ENCODE measurements at places on chromosomes 6 and 20. TPM values are rescaled to one million over a fixed set of nuclear protein-coding genes. Genes with fewer than 3 reads are reported as not detected.

The ULBP1 gene
- polyA plus RNA-seq: 0.89 TPM

The SPATA25 gene
- 0.77 TPM for polyA plus RNA-seq

The CLPSL2 gene
- not detected for polyA plus RNA-seq

The HRH3 gene
- not detected for polyA plus RNA-seq

The CNR1 gene
- polyA plus RNA-seq: 0.79 TPM

The PRL gene
- not detected for polyA plus RNA-seq

The DEFB124 gene
- not detected for polyA plus RNA-seq

The GPR63 gene
- polyA plus RNA-seq: 0.49 TPM

The PERP gene
- 53.2 TPM for polyA plus RNA-seq

The CGA gene
- not detected for polyA plus RNA-seq

The MYO6 gene
- 10.8 TPM for polyA plus RNA-seq

The FUT9 gene
- not detected for polyA plus RNA-seq

DNA sequence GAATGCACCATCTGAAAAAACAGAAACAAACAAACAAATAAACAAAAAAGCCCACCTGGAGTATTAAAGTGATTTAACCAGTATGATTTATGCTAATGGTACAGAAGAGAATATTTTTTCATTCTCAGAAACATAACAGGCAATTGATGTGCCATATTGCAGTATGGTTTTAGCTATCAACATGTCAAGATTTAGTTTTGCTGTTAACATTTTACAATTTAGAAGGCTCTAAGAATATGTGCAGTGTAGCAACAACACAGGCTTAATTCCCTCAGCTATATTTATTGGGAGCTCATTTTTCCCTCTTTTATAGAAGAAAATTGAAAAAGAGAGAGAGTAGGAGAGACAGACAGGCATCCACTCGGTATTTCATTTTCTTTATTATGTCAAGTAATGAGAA, 1022.7 kb upstream of the CITED2 start:
- DNase-seq: no peak

DNA sequence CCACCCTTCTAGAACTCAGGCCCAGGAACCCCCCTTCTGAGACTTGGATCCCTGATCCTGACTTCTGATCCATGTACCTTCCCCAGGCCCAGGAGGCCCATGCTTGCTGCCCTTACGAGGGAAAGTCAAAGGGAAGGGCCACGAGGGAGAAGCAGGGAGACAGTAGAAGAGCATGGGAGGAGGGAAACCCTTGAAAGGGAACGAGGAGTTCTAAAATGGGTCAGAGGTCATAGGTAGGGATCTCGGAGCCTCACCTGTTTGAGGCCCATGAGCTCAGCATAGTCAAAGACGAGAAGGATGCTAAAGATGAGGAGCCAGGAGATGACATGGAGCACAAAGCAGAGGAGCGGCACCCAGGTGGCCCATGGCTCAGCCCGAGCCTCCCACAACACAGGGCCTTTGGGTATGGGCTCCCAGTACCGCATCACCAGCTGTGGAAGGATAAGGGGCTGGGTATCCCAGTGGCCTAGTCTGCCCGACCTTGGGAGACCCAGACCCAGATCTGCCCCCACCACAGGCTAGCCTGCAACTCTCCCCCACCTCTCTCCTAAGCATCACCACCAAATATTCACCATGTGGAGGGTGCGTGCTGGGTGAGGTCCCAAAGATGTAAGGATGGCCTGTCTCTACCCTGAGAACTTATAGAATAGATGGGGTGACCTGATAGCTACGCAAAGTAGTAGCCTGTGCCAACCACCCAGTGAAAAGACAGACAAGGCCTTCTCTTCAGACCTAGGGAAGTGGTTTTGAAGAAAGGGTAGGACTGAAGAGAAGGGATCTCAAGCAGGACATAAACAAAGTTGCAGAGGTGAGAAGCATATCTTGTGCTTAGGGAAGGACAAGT, 1.5 kb downstream of the NRM start:
- DNase-seq: no peak

DNA sequence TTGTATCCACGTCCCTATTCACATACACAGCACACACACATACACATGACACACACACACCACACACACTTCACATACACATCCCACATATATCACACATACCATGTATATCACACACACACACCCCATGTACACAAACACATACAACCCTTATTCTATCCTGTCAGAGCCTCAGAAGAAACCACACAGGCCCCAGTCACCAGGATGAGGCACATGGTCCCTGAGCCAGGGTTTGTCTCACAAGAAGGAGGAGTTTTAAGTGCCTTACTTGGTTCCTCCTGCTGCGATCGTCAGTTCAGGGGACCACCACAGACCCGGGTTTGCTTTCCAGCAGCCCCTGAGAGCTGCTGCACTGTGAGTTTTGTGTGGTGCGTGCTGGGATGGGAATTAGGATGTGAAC, 23.6 kb downstream of the BFSP1 start:
- DNase-seq: no peak

GRCh38 chr6:104711371-104711770, 148.3 kb downstream of the HACE1 start:
- DNase-seq: peak; percentile 78

DNA sequence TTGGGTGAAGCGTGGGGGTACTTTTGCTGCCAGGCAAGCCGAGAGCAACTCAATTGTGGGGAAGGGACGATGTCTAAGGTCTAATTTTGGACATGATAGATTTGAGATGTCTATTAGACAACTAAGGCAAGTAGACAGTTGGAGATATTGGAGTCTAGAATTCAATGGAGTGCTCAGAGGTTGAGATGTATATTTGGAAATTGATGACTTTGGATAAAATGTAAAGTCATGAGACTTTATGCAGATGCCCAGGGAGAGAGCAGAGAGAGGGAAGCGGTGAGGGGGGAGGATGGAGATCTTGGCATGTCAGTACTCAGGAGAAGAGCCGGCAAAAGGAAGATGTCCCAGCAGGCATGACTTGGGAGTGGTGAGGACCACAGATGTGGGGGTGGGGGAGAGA, 6.9 kb downstream of the MYLK2 start:
- DNase-seq: no peak

- no peak for DNase-seq
Measured at GRCh38 chr6:126945150-126945685, 173.3 kb upstream of the RSPO3 start.

GRCh38 chr6:29709188-29709587, 14.0 kb upstream of the HLA-F start:
- DNase-seq: no peak

DNA sequence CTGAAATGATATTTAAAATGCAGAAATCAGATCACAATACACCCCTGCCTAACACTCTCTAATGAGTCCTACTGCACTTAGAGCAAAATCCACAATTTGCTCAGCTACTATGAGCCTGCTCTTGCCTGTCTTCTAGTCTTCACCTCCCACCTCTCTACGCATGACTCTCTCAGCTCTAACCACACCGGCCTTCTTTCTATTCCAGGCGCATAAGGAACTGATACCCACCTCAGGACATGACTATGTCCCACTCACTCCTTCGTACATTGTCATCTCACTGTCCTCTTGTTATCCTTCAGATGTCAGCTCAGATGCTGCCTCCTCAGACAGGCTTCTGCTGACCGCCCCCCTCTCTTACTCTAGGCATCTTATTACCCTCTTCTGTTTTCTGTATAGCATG, 201.0 kb upstream of the FLRT3 start:
- DNase-seq: no peak

- no peak for DNase-seq
Measured at GRCh38 chr6:90159452-90159851, 137.2 kb downstream of the BACH2 start.

- peak; percentile 7 for DNase-seq
Measured at GRCh38 chr6:19869464-19869863, 32.3 kb downstream of the ID4 start.

GRCh38 chr6:16316741-16317251, 78.4 kb downstream of the GMPR start:
- peak; percentile 26 for DNase-seq

DNA sequence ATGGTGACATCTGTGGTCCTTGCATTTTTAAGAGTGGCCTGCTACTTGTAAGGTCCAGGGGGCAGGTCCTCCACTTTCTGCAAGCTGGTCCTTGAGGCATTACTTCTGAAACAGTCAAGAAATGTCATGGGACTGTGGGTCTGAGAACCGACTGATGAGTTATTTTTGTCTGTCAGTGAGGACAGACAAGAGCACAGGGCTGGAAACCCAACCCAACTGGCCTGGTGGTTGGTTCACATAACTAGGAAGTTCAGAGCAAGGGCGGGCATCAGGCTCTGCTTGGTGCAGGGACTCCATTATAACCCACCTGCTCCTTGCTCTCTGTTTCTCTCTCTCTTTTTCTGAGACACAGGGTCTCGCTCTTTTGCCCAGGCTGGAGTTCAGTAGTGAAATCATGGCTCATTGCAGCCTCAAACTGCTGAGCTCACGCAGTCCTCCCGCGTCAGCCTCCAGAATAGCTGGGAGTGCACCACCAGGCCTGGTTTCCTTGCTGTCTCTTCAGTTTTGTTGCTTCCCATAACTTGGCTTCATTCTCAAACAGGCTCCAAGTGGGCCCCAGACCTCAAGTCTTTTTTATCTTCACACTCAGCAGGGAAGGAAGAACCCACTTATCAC, 9.2 kb downstream of the CST3 start:
- no peak for DNase-seq

DNA sequence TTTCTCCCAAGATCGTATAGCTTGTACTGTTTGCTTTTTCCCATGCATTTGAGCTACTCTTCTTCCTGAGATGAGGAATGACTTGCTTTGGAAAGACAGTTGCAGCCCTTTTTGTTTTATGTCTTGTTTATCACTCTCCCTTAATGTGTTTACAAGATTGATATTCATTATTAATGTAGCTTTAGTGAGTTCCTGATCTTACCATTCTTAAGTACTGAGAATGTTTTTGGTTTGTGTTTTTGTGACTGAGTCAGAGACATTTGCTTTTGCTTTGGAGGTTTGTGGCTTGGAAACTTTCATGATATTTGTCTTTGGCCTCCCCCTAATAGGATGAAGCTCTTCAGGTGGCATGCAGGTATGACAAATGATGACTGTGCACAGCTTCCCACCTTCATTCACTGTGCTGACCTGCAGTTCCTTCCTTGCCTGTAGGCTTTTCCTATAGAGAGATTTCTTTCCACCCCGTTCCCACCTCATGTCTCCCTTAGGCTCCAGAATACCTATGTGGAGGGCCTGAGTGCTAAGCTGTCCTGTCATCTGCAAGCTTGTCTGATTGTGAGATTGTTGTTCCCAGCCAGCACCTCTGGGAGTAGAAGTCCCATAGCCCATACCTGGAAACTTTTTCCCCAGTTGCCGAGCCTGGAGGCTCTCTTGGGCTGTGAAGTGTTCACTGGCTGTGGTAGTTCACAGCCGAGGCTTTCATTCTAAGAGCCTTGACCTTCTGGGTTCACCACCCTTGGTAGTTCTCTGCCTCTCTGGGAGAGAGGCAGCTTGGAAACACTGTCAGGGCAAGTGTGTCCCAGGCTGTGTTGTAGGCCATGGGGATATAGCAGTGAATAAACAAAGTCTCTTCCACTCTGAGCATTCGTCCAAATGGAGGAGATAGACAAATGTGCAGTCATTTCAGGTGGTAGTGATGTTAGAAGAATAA, 27.1 kb downstream of the CDS2 start:
- DNase-seq: no peak

DNA sequence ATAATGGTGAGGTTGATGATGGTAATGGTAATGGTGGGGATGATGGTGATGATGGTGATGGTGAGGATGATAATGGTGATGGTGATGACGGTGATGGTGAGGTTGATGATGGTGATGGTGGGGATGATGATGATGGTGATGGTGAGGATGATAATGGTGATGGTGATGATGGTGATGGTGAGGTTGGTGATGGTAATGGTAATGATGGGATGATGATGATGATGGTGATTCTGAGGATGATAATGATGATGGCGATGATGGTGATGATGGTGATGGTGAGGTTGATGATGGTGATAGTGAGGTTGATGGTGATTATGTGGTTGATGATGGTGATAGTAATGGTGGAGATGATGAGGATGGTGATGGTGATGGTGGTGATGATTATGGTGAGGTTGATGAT, 9.7 kb downstream of the BPI start:
- no peak for DNase-seq

GRCh38 chr6:44999066-44999465, 329.1 kb upstream of the RUNX2 start:
- no peak for DNase-seq

GRCh38 chr20:17557675-17558006, 12.2 kb upstream of the DSTN start:
- peak; percentile 60 for DNase-seq

All from A549 (cell line).